ENCODE measurements at places on chromosomes 3 and 15. TPM values are rescaled to one million over a fixed set of nuclear protein-coding genes. Genes with fewer than 3 reads are reported as not detected.
A peak's percentile ranks its signal among the peaks of the same experiment; 100 is the strongest.

DNA sequence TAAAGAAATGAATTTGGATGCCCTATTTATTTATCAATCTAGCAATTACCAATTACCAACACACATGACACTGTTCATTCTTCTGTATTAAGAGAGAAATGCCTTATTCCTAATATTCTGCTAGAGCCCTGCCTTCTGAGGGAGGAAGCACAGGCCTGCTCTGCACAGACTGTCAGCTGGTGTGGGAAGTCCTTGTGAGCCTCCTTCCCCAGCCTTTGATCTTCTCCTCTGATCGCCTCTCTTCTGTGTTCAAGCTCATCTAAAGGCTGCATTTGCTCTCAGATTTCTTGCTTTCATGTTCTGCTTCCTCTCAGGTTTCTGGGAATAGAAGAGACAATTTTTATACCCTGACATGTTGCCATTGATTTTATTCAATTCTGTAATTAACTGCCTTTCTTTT is 290.6 kb upstream of the UMPS start:
- DNase-seq, result no peak

- DNase-seq, result peak; percentile 83
These were observed 730 bp downstream of the HIGD1A start for GRCh38 chr3:42803414-42804105.

DNA sequence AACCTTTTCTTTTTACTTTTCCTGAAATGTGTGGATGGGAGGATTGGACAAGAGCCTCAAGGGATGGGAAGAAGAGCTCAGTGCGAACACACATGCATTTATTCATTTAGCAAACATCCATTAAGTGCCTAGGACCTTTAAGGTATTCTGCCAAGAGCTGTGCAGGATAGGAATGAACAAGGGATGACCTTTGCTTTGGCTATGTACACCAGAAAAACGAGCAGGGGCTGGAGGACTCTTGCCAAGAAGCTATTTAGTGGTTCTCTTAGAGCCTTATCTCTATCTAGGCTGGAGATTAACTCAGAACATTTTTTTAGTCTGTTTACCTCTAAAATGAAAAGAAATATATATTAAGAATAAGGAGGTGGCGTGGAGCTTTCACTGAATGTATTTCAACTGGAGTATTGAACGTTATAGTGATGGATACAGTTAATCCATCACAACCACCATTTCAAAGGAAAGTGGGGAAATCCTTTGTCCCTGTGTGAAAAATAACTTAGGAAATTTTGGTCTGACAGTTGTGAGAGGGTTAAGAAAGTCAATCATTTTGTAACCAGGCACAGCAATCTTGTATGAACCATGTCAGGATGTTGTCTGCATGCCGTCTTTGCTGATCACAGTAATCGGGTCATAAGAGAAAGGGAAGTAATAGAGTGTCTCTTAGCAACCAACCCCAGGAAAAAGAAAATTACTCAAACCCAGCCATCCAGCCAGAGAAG is 279.0 kb downstream of the LPP start:
- peak; percentile 63 for DNase-seq

GRCh38 chr3:10798600-10799367 is 17.2 kb upstream of the SLC6A11 start:
- no peak for DNase-seq

DNA sequence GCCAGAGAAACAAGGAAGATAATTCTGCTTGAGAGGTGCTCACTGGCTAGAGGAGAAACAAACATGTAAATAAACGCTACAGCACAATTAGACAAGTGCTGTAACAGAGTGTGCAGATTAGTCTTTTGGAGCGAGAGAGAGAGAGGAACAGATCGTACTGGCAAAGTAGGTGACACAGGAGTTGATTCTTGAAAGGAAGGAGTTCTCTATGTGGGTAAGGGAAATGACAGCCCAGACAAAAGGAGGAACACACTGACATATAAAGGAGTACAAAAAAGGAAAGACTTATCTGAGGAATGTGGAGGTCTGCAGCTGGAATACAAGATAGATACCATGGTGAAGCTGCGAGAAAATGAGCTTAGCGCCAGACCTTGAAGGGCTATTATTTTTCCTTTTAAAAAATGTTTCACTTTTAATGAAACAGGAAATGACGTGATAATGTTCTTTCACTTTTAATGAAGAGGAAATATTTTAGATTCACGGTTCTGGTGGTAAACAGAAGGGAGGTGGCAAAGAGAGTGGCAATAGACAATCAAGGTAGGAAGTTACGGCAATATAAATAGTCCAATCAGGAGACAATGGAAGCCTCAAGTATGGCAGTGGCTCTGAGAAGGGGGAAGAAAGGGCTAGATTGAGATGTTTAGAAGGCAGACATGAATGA is 202.9 kb downstream of the VPS13C start:
- no peak for DNase-seq

DNA sequence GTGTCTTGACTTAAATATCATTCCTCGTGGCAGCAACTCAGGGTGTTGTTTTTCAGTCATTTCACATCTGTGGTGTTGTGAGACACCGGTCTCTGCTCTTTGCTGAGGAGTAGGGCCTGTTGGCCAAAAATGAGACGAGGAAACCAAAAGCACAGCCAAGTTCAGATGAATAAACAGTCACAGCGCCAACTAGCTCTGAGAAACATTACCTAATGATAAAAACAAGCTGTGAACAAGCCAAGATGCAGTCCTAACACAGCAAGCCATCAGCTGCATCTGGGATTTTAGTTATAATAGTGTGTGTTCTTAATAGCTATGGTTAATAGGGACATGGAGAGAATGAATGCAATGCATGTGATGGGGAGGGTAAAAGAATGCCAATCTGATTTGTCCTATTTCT is 843.4 kb upstream of the DPPA4 start:
- DNase-seq, result no peak

GRCh38 chr3:123884203-123884831 is at the start of gene MYLK:
Gene MYLK, minus strand, starts transcription at chr3:123884332. Its CDS starts 90,491 bp downstream, at chr3:123793841.
- DNase-seq, result peak; percentile 87

GRCh38 chr3:184250167-184250828 is 826 bp downstream of the EEF1AKMT4 start:
- DNase-seq, result peak; percentile 97

DNA sequence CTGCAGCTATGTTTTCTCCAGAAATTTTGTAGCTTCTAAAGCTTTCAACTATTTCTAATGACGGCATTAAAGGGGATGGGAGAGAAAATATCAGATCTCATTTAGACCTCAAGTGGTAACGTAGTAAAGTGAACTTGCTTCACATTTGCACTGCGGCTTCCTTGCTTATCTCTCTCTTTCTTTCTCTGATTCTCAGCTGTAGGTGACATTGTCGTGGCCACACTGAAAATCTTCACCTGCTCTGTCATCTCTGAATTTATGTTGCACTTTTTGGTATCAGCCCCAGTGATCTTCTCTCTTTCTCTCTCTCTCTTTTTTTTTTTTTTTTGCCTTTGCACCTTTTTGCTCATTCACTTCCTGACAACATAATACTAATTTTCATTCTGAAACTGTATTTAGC is 254.1 kb upstream of the SATB1 start:
- DNase-seq, result peak; percentile 87

DNA sequence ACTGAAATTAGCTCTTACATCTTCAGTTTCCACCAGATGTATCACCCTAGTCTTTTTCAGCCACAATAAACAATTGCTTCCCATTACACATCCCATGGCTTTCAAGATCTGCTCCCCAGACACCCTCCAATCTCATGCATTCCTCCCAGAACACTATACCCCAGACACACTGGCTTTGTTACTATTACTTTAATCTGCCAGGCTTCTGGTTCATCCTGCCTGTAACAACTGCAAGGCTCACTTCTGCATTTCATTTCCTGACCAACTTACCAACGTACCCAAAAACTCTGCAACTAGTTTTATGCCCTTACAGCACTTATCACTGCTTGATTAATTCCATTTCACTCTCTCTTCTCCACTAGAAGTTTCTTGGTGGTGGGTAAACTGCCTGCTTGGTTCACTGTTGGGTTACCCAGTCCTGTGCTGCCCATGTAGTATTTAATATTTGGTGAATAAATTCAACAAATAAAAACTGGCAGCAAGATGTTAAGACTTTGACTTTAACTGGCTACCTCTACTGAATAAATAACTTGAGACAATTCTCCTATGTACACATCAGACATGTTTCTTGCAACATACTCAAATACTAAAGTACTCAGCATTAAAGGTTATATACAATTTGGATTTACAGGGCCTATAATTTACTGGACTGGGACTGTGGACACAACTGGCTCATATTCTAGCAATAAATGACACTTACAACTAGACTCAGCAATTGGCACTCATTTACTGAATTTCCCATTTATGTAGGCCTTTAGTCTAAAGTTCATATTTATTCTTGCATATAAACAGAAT is 2.7 kb downstream of the RPL22L1 start:
- DNase-seq, result no peak

DNA sequence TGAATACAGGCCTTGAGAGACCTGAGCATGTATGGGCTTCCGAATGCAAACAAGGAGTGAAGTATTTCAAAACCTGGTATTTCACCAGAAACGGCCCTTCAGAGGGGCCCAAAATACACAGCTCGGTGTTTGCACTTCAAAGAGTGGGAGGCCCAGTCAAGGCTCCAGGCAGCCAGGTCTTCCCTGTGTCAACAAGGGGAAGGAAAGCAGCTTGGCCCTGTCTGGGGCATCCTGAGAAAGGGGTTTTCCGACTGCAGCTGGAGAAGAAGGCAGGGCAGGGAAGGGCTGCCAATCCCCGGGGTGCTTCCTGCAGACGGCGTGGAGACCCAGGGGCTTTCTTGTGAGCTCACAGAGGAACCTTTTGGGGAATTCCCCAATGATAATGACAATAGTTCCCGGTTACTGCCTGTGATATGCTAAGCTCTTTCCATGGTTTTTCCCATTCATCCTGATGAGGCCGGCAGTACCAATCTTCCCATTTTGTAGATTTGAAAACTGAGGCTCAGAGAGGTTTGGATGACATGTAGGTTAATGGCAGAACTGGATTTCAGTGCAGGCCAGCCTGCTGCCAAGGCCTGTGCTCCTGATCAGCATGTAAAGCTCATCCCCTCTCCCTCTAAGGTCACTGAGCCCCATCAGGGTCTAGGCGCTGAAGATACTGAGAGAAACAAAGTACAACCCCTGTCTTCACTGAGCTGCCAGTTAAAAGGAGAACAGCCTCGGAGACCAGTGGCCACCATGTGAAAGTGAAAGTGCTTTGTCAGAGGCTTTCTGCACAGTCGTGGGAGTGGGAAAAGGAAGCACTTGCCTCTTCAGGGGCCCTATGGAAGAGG is 43.0 kb upstream of the TLE3 start:
- peak; percentile 78 for DNase-seq

DNA sequence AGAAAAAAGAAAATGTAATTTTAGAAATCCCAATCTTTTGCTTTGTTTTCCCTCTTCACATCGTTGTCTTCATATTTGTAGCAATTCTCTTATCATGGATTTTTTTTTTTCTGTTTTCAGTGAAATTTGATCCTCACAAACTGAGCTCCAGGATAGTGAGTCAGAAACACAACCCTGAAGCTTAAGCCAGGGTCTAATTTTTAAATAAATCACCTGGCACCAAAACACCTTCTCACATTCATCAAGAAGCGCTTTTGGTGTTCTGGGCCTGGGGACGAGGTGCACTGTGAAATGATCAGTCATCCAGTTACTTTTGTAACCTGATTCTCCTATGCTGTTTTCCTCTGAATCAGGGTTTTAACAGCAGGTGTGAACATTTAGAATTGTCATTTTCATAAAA is 87.7 kb downstream of the REC114 start:
- DNase-seq, result no peak

Gene ILDR1
- total RNA-seq, result 0.16 TPM

Gene PAQR9
- total RNA-seq, result not detected

Data from activated CD4-positive, alpha-beta T cell treated with anti-CD3 and anti-CD28 coated beads, Interleukin-2, amount 10 ng/mL, durations not matched to agents 24 days and 14 days (primary cell).